Ovary (tissue), 10 donors: ENCODE measurements at places on chromosomes 5 and 9.

DNA sequence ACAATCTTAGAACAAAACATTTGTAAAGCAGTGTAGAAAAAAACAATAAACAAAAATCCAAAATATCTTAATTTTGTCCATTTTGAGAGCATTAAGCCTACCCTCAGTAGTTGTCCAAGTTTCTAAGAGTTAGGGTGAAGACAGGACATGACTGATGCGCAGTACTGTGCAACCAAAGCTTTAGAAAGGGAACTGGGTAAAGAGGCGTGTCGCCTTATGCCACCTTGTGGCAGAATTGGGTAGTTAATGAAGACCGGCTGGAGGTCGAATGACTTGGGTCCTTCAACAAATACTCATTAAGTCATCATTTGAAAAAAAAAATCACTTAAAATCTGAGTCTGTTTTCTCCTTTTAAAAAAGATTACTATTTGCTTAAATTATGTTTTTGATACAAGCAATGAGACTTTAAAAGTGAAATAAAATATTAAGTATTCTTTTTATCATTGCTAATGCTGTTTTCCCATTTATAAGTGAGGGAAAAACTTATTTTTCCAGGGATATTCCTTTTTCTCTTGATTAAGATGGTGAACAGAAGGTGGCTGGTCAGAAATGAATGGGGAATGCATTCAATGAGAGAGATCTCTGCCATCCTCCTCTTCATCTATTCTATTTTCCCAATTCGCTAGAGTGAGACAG is 3.5 kb upstream of the RNF20 start:
- DNase-seq = peak; percentile 51

- no peak for DNase-seq
Observed at GRCh38 chr5:68060382-68060781, 155.2 kb upstream of the PIK3R1 start.

GRCh38 chr9:74772121-74772520 is 115.6 kb downstream of the TRPM6 start:
- no peak for DNase-seq

DNA sequence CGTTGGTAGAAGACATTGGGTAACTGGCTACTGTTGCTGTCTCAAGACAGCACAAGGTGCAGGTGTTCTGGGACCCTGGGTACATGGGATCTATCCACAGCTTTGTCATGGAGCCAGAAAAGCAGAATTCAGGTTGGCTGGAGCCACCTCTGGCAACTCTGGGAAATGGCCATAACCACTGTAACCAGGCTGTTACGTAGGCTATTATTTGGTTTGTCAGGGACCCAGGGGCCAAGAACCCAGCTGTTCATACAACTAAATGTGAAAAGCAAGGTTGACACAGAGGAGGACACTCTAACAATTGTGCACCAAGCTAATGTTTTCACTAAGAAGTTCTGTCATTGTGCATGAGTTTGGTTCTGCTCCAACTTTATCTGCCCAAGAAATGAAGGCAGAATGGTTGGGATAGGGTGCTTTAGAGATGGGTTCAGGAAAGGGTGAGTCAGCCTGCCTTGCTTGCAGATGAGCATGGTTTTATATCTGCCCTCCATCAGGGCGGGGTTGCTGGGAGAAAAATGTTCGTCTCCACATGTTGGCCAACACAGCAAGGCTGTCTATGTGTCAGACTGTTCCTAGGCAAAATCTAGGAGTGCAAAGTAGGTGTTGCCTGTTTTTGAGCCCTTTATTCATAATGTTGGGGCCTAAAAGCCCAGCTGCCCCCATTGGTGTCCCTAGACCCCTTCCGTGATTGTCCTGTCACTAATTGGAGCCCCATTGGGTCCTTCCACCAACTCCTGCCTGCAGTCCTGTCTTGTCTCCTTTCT is 131.3 kb upstream of the DAP start:
- no peak for DNase-seq
